ENCODE measurements at places on chromosomes 12 and 14.

- DNase-seq: no peak
These were observed 26.4 kb upstream of the RASSF3 start for GRCh38 chr12:64583771-64584421.

DNA sequence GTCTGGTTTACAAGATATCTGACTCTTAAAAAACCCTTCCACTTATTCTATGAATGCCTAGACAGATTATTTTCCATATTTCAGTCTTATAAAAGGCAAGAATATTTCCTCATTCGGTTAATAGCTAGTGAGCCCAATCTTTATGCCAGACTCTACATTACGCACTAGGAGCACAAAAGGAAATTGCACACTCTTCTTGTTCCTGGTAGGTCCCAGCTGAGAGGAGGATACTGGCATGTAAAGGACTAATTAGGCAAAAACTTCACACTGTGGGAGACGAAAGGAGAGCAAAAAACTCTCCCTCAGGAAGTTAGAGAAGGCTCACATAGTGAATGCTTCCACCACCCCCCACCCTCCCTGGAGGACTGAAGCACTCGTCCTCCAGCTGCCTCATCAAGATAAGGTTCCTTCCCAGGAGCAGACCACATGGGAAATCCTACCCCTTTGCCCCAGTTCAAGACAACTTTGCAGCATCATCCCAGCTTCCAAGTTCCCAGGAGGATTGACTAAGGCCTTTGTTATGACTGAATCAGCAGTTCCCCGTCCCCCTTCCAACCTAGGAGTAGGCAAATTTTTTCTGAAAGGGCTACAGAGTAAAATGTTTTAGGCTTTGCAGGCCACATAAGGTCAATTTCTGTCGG lies 14.5 kb downstream of the CAPZA3 start:
- no peak for DNase-seq

- DNase-seq: no peak
These were observed 170.2 kb downstream of the ETV6 start for GRCh38 chr12:11819643-11820042.

DNA sequence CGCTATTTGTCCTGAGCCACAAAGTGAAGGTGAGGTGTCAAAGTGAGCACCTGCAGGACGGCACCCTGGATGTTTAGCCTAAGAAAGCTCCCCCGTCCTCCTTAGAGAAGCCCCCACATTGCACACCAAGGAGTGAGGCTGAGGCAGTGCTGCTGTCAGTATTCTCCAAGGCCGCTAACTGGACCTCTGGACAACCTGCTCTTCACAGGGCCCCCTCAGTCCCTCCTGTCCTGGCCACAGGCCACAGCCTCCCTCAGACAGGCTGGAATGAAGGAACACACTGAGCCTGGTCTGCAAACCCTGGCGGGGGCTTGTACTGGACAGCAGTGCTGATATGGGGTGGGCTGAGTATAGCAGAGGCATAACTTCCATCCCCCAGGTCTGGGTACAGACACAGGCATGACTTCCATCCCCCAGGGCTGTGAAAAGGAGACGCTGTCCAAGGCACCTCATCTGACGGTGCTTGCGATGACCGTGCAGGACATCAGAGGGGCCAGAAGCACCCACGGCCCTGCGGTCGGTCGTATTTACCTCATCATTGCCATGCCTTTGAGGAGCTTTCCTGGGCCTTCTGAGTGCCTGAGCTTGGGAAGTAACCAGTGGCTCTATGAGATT lies 82.4 kb upstream of the DIO3 start:
- DNase-seq: no peak

GRCh38 chr12:9115731-9116559 lies at the start of gene A2M:
Gene A2M, minus strand, starts transcription at chr12:9115919. Its CDS starts 70 bp downstream, at chr12:9115849.
- no peak for DNase-seq

GRCh38 chr14:59107819-59108218 lies 80.6 kb upstream of the DAAM1 start:
- DNase-seq: no peak

DNA sequence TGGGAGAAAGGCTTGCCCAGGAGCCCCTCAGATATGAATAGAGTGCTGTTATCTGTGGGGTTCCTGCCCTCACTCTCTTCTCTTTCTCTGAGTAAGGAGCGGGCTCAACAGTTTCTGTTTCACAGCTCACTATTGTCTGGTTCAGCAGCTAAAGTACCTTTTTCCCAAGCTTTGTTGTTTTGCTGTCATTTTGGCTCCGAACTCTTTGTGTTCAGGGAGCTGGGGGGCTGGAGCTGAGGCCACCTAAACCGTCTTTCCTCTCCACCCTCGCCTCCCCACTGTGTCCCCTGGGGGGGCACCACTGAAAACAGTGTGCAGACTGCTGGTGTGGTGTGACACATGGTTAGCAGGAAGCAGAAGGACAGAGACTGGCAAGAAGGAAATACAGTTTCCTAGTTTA lies 51.4 kb downstream of the FBXW8 start:
- no peak for DNase-seq

GRCh38 chr12:76057326-76057725 lies 25.8 kb upstream of the PHLDA1 start:
- no peak for DNase-seq

GRCh38 chr12:70241845-70242244 lies 1.4 kb upstream of the CNOT2 start:
- no peak for DNase-seq
